HEK293T (cell line): ENCODE measurements at places on chromosomes 13 and 19.

GRCh38 chr19:29515706-29516357, 10.0 kb upstream of the VSTM2B start:
- DNase-seq, result no peak

DNA sequence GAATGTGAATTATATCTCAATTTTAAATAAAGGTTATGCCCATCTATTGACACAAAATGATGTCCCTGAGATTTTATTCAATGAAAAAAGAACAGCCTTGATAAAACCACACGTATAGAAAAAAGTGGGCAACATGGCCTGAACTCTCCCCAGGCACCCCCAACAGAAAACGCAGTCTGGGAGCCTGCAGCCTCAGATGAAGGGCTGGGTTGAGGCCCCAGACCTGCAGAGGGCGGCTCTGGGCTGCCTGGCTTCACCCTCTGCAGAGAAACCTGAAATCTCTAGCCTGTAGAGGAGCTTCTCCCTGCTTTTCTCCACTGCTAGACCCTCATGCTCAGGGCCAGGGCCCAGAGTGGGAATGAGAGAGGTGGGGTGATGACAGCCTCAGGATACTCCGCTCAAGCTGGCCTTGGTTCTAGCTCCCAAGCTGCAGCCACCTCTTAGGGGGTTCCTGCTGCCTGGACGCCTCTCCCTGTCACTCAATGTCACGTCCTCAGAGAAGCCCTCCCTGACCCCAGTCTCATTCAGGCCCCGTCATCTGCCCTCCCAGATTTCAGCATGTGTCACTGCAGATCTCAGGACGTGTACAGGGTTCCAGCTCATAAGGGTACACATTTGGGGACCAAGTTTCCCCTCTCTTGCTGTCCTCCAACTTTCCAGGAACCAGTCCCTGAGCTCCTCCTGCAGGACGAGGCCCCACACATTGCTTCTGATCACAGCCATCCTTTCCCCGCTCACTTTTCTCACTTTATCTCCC, 1.8 kb downstream of the MBD3 start:
- no peak for DNase-seq

- DNase-seq, result peak; percentile 70
Observed at GRCh38 chr19:49331616-49332055, 3.6 kb upstream of the CD37 start.

- no peak for DNase-seq
Observed at GRCh38 chr13:30799356-30799824, 64.0 kb downstream of the ALOX5AP start.

DNA sequence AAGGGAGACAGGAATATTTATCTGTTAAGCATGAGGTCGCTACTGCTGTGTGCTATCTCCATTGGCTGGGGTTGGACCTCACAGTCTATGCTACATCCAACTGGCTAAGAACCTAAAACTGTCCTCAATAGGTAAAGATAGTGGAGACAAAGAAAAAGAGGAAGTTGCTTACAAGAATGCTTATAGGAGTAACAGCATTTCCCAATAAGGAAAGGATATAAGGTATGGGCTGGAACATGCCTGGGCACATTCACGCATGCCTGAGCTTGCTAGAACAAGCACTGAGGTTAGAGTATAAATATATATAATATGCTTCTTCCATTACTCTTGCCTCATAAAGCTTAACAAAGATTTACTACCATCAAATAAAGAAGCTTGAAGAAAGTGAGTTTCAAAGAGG, 47.9 kb upstream of the CEACAM21 start:
- DNase-seq, result no peak

- DNase-seq, result no peak
Observed at GRCh38 chr19:41195675-41196497, 2.9 kb downstream of the CYP2S1 start.

DNA sequence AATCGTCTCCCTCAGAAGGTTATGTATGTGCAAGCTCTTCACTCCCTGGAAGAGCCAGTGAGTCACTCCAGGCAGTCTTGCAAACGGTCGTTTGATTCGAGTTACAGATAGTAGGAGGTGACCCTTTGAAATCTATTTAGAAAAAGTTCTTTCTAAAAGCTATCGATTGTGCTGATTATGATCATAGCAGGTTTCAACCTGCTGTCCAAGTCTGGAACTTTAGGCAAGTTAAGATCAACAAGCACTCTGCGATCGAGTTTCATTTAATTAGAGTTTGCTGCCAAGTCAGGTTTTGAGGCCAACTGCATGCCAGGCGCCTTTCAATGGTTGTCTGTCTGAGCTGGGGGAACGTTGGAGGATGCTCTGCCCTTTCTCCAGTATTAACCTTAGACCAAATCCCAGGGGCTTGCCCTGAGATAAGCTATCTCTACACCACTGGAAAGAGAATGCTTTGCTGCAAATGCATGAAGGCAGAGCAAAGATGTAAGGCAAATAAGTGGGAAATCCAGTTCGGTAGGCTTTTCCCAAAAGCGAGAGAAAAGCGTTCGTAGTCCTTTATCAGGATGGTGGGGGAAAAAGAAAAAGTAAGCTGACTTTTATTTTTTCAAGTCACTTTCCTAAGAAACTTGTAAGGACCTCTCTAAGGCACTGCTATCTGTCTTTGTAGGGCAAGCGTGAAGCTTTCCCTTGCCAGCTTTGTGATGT, 287.5 kb downstream of the ATP8A2 start:
- DNase-seq, result peak; percentile 9

DNA sequence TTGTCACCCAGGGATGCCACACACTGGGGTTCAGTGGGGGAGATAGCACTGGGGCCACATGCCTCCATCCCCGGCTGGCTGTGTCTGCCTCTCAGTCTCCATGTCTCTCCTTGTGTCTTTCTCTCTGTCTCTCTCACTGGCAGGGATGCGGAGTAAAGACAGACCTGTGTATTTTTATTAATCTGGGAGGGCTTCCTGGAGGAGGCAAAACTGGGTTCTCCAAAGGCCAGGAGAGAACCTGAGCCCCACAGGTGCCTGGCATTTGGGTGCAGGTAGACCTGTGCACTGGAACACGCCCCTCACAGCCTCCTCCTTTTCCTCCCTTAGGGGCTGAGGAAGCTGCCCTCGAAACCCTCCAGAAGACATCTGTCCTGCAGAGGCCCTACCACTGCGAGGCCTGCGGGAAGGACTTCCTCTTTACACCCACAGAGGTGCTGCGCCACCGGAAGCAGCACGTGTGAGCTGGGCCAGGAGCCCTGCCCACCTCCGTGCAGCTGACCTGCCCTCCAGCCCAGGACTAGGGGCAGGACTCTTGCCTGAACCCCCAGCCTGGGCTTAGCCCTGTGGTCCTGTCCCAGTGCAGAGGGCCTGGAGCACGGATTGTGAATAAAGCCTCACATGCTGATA, 32.7 kb downstream of the DHX34 start:
- no peak for DNase-seq

DNA sequence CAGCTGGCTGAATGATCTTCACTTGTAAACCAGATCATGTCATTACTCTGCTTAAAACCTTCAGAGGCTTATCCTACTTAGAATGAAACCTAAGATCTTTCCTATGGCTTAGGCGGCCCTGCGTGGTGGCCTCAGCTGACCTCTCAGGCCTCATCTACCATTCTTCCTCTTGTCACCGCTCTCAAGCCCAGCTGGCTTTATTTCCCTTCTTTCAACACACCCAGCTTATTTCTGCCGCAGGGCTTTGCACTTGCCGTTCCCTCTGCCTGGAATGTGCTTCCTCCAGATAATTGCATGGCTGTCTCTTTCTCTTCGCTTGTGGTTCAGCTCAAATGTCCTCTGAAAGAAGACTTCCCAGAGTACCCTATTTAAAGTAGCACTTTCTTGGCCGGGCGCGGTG, 3.6 kb upstream of the ASF1B start:
- DNase-seq, result no peak

- no peak for DNase-seq
Observed at GRCh38 chr13:32173881-32174280, 141.3 kb downstream of the ZAR1L start.

DNA sequence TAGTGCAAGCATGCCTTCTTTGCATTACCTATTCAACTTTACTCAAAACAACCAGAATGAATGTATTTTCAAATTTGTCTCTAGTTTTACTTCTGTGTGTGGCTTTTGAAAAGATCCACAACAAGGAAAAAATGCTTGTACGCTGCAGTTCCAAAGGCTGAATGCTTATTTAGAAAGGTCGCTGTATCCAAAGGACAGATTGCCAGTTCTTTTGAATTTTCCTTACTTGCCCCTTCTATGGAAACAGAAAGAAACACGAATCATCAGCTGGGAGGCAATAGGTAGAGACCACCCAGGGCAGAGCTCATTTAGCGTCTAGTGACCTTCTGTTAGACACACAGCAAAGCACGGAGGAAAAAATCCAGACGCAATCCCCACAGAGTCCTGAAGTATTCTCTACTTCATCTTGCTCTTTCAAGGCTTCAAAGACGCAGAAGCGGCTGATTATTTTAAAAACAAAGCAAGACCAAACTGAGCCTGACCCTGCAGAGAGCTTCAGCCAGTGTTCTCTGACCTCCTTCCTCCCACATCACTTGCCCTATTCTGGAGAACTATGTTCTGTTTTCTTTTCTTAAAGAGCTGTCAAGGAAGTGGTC, 674.6 kb upstream of the SGCG start:
- DNase-seq, result no peak

- no peak for DNase-seq
Observed at GRCh38 chr13:48532256-48532505, 699 bp downstream of the RCBTB2 start.

DNA sequence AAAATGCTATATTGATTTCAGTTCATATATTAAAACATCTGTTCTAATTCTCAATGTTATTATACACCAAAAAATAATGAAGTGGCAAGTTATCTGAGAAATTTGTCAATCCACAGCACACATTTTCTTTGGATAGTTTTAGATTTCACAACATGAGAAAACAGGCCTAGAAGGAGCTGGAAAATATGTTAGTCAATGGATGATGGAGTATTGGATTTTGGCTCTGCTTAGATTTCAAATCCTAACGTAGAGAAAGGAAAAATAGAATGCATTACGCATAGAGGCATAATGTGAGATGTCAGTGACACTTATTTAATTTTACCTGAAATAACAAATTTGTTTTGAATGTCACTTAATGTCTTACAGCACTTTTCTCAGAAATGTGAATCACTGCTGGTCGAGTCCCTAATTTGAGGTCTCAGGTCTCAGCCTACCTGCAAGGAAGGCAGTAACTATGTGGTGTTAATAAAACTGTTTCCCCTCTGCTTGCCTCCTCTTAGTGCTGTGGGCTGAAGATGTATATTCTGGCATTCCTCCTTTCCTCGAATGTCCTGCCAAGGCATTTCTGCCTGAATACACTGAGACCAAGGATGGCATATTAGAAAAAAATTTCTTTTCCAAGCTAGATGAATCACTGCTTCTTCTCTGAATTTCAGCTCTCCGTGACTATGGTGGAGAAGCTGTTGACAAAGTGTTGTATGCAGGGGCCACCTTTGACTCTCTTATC, 232.4 kb downstream of the POSTN start:
- no peak for DNase-seq

GRCh38 chr19:38316477-38317067, 825 bp upstream of the YIF1B start:
- DNase-seq, result peak; percentile 36

- DNase-seq, result no peak
Observed at GRCh38 chr19:13363245-13363644, 143.0 kb downstream of the CACNA1A start.

DNA sequence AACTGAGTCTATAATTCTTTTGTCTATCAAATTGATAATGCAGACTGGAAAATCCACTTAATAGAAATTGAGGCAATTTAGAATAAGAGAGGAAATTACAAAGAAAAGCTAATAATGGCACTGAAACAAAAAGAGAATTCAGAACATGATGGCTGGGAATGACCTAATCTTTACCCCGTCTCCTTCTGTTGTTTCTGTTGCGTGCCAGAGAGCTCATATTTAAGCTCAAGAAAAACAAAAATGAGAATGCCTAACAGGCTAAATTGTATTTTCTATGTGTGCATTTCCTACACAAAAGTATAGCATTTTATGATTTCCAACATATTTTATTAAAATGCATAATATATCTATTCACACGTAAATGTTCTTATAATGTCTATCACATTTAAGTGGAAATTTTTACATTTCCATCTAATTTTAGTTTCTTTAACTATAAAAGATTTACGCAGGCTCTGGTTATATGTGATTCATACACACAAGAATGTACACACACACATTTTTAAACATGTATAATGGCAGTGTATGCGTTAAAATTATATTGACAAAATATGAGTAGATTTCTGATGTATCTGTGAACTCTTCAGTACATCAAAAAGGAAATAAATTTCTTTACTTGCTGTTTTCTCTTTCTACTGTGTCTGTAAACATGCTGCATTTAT, 432.3 kb downstream of the SLITRK6 start:
- no peak for DNase-seq

GRCh38 chr13:110759710-110760109, 46.2 kb downstream of the ING1 start:
- no peak for DNase-seq

DNA sequence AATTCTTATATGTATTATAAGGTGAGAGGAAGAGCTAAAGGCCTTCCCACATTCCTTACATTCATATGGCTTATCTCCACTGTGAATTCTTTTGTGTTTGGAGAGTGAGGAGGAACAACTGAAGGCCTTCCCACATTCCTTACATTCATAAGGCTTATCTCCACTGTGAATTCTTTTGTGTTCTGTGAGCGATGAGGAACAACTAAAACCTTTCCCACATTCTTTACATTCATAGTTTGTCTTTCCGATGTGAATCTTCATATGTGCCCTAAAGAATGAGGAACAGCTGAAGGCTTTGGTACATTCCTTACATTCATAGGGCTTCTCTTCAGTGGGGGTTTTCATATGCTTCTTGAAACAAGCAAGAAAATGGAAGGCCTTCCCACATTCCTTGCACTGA, 13.3 kb downstream of the ZNF699 start:
- no peak for DNase-seq

- DNase-seq, result no peak
Observed at GRCh38 chr19:34943861-34944573, 17.3 kb downstream of the ZNF30 start.

DNA sequence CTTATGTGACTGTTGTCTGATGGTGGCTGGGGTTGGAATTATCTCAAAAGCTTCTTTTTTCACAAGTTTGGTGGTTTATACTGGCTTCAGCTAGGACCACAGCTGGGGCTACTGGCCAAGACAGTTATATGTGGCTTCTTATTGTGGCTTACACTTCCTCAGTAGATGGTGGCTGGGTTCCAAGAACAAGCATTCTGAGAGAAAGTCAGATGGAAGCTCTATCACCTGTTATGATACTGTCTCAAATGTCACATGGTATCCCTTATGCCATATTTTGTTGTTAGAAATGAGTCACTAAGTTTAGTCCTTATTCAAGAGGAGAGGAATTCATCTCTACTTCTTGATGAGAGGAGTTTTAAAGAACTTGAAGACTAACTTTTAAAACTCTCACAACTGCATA, 41.6 kb downstream of the NDFIP2 start:
- no peak for DNase-seq
